Ovary (tissue), 10 donors: ENCODE measurements at places on chromosomes 7 and 10.

DNA sequence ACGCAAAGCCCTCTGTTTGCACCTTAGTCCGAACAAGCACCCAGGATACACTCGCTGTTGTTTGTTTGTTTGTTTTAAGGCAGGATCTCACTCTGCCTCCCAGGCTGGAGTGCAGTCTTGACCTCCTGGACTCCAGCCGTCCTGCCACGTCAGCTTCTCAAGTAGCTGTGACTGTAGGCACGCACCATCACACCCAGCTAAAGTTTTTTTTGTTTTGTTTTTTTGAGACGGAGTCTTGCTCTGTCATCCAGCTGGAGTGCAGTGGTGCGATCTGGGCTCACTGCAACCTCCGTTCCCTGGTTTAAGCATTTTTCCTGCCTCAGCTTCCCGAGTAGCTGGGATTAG is 76.8 kb downstream of the CTBP2 start:
- no peak for DNase-seq

- DNase-seq: no peak
Measured at GRCh38 chr7:30757342-30757692, 5.4 kb downstream of the INMT start.

GRCh38 chr7:93574269-93574645 is 267 bp downstream of the CALCR start:
- no peak for DNase-seq

DNA sequence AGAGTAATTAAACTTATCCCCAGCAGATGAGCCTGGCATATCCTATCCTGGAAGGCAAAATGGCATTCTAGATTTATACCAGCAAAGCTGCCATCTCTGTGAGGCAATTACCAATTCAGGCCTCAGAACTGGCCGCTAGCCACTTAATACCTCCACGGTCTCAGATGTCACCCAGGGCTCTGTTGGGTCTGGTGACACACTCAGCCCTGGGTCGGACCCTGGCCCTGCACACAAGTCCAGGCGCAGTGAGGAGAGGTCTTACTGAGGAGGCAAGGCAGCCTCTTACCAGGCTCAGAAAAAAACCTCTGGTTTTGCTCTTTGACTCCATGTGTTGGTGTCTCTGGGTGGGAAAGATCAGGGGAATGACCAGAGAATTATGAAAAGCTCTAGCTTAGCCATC is 186.6 kb downstream of the EMX2 start:
- DNase-seq: no peak

- DNase-seq: no peak
Measured at GRCh38 chr7:12716722-12717121, 29.3 kb downstream of the ARL4A start.

GRCh38 chr7:80785276-80785675 is 133.6 kb downstream of the SEMA3C start:
- no peak for DNase-seq

- DNase-seq: no peak
Measured at GRCh38 chr7:95607561-95607960, 11.2 kb upstream of the PDK4 start.

GRCh38 chr10:14617852-14618251 is 156.8 kb downstream of the FAM107B start:
- DNase-seq: no peak

DNA sequence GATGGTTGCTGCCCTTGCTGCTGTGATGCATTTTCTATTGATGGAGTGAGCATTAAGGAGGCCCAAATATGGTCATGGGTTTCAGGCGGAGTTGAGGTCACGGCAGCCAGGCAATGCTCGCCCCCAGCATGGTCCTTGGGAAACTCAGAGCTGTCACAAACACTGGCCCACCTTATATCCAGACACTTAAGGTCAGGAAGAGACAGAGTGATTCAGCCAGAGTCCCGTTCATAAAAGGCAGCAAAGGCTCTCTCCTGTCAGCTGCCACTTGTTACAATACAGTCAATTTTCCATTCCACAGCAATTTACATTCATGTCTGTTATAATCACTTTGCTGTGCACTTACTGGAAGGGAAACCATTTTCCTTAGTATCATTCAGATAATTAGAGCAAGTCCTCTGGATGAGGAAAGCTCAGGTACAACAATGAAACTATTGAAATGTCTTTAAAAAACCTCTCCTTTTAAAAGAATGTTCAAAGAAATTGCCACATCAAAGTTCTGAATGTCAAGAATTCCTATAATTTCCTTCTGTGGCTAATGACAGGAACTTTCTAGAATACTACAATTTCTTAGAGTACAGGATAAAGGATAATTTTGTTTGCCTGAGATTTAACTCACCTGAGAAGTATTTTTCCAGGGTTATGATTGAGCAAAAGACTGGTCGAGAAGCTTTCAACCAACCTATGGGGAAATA is 14.8 kb upstream of the ANKRD1 start:
- DNase-seq: no peak

DNA sequence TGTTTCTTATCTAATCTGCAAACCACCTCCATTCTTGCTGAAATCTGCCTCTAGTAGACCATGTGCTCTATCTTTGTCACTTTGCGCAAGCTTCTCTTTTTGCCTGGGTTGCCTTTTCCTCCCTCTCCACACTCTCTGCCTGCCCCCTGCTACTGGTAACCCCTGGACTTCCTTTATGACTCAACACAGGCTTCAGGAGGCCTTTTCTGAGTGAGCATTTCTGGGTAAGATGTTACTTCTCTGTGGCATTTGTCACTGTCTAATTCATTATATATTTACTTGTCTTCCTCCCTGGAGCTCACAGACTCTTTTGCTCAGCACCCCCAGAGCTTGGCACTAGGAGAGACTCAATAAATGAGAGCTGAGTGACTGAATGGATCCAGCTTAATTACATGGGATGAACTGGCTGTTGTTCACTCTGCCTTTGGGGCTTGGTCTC is 8.4 kb downstream of the GOLGA7B start:
- DNase-seq: no peak

DNA sequence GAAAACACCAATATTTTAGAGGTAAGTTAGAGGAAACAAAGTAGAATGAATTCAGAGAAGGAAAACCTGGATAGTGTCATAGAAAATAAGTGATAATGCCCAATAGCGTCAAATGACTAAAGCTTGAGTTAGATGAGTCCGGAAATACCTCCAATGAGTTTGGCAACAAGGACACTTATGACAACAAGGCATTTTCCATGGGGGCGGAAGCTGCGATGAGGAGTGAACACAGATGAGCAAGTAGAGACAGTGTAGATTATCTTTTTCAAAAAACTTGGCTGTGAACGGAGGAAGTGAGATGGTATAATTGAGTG is 383 bp upstream of the R3HCC1L start:
- DNase-seq: no peak

GRCh38 chr7:33278095-33278494 is 148.7 kb downstream of the BBS9 start:
- no peak for DNase-seq

- no peak for DNase-seq
Measured at GRCh38 chr7:19397911-19398310, 252.7 kb upstream of the FERD3L start.

- no peak for DNase-seq
Measured at GRCh38 chr10:17734432-17735080, 17.4 kb upstream of the TMEM236 start.

GRCh38 chr10:27104919-27105318 is 4.6 kb upstream of the ANKRD26 start:
- no peak for DNase-seq

DNA sequence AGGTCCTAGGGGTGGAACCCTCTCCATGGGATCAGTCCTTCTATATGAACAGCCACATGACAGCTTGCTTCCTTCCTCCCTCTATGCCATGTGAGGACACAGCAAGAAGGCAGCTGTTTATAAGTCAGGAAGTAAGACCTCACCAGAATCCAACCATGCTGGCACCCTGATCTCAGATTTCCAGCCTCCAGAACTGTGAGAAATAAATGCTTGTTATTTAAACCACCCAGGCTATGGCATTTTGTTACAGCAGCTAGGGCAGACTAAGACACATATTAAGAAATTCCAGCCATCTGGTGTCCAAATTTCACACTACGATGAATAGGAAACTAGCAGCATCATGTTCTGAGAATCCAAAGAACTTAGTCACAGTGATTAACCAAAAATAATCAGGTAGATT is 140.1 kb downstream of the ZFAND4 start:
- DNase-seq: no peak

DNA sequence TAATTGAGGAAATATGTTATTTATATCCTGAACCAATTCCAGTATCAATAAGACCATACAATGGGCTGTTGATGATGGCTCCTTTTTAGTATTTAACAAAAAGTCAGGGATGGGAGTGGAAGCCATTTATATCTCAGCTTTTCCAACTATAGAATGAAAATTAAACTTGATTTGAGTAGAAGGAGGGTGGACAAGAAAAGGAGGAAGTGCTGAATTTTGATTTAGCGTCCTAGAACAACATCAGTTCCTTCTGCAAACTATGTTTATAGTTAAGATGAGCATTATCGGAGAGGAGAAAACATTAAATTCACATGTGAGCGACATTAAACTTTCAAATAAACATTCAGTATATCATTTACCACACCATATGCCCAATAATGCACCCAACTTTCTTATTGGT is 149.3 kb upstream of the YAE1 start:
- DNase-seq: no peak

DNA sequence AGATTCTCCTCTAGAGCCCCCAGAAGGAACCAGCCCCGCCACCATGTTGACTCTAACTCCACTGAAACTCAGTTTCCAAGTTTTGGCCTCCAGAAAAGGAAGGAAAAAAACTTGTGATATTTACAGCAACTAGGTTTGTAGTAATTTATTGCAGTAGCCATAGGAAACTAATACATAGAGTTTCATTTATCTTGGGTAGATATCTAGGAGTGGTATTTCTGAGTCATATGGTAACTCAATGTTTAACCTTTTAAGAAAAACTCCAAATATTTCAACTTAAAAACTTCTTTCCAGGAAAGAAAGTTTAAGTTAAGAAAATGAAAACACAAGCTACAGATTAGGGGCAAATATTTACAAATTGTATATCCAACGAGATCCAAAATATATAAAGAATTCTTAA is 576.7 kb downstream of the KCNMA1 start:
- no peak for DNase-seq

GRCh38 chr10:78634835-78635234 is 433.9 kb upstream of the ZMIZ1 start:
- DNase-seq: no peak

DNA sequence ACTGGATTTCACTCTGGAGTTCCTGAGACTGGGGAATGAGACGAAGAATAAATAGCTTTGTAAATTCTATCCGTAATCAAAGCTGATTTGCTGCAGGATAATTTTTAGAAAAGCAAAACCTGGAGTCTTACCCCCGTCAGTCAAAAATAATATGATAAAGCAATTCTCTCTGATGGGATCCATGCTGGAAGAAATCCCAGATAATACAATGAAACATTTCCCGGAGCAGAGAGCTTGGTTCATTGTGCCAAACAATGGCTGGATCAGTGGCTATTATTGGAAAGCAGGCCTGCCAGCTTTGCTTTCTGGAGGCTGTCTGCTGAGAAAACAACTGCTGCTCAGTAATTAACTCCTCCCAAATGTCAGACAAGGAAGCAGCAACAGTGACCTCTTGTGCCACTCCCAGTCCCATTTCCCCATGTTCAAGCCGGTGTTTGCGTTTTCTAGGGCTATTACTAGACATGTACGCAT is 609.4 kb upstream of the PCDH15 start:
- no peak for DNase-seq

- DNase-seq: no peak
Measured at GRCh38 chr10:86775056-86775869, 18.8 kb downstream of the BMPR1A start.

DNA sequence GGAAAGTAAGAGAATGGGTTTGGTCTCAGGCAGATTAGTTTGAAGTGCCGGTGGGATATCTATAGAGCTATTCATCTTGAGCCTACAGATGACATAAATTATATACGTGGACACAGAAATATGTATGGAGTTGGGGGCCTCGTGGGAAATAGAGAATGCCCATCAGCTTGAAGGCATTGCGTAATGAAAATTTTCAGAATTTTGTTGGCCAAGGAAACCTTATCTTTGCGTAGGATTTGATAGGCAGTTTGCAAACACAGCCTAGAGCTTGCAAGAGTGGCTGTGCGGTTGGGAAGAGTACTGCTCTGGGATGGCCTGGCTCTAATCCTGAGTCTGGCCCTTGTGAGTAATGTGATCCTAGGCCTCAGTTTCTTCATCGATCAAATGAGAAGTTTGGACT is 32.3 kb downstream of the MCM10 start:
- no peak for DNase-seq

GRCh38 chr10:5188358-5188757 is 3.4 kb upstream of the AKR1C8 start:
- DNase-seq: no peak

GRCh38 chr10:120953897-120954296 is 102.7 kb downstream of the WDR11 start:
- DNase-seq: no peak

DNA sequence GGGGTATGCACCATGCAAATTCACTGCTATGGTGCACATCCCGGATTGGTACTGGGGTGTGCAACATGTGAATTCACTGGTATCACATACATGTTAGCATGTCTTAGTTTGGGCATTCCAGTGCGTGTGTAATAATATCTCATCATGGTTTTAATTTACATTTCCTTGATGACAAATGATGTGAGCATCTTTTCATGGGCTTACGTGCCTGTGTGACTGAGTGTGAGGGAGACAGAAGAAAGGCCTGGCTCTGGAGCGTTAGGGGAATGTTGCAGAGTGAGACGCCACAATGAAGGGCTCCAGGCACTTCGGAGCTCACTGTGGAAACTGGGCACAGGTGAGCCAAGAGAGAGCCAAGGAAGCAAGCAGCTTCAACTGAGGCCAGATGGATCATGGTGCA is 162.6 kb downstream of the UBE2H start:
- no peak for DNase-seq

GRCh38 chr7:156024201-156024600 is 211.9 kb upstream of the SHH start:
- DNase-seq: no peak

DNA sequence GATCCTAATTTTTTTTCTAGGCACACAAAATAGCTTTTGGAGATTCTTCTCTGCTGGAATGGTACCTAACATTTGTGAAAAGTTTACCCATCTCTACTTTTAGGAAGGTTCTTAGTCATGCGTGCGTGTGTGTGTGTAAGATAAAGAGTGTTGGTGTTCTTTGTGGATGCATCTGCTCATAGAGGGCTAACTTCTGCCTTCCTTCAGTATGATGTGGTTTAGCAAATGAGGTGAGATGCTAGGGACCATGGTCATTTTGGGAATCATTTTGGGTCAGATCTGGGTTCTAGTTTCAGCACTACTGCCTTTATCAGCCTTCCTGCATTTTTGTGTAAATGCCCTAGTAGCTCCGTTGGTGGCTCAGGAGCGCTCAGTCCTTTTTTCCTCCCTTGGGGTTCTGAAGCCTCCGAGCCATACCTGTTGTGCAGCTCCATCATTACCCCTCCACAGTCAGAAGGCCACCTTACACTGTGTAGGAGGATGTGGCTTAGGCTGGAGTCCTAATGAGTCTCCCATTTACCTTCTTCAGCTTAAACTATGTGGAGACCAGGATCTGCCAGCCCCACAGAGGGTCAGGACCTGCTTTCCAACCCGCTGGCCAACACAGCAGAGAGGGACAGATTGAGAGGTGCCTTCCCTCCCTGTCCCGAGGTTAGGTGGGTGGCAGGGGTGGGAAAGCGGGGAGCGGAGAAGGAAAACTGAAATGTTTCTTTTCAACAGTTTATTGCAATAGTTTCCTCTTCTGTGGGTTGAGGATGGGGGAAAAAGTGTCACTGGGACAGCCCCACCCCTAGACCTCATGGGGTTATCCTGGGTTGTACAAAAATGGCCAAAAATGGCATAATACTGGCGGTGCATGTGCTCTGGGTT is 31.2 kb downstream of the TSPAN14 start:
- no peak for DNase-seq
